ENCODE measurements at places on chromosomes 16 and 17.

- DNase-seq = no peak
These were observed 125.1 kb downstream of the ZNF423 start for GRCh38 chr16:49730772-49731171.

DNA sequence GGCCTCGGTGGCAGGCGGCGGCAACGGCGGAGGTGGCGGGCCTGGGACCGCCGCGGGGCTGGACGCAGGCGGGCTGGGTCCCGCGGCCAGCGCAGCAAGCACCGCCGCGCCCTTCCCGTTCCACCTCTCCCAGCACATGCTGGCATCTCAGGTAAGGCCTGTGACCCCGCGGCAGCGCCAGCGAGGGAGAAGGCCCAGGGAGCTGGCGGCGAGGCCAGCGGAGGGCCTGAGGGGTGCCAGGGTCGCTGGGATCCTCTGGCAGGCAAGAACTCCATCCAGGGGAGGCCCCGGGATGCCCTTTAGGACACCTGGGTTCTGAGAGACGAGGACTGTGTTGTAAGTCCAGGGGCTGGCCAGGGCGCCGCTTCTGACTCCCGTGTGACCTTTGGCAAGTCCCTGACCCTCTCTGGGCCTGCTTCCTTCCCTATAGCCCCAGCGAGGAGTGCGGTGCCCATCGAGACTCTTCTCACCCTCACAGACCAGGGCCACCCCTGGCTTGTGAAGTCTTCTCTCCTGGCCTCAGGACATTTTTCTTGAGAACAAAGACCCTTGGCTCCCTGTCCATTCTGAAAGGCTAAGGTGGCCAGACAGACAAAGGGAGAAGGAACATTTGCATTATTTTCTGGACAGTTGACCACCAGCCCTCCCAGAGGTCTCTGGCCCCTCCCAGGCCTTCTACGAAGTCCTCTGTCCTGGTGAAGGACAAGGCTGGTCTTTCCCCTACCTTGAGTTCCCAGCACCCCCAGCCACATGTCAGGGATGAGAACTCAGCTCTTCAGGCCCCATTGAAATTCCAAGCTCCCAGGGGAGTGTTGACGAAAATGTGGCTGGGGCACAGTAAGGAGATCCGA lies 6.3 kb downstream of the TBX2 start:
- DNase-seq = no peak

DNA sequence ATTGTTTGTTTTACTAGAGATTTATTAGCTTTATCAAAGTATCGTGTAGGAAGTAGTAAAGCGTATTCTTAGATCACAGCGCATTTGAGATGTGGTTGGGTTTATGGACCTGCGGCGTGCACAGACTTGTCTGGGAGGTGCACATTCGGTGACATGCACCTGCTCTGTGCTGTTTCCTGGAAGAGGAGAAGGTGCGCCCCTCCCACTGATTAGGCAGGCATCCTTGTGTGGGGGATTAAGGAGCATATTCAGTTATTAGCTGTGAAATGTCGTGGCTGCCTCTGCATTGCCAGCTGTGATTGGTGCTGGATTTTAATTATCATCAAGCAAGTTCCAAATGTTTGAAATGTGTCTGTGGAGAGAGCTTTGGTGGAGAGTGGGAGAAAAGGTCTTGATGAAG lies 903.8 kb upstream of the RBFOX1 start:
- DNase-seq = no peak

DNA sequence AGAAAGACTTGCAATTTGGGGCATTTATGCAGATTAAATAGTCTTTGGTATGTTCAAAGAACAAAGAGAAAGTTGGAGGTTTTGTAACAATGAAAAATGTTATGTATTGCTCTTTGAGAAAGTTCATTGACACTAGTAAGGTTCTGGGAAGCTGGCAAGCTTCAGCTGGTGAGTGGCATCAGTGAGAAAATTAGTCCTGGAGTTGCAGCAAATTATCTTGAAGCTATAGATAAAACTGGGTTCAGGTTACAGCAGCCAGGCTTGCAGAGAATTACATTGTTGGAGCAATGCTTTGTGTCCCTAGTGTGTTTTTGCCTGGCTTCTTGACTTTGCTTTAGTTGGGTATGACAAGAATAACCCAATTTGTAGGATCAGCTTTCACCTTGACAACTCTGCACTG lies 221.2 kb downstream of the CDH13 start:
- no peak for DNase-seq
